ENCODE measurements at places on chromosomes 6 and 20.

DNA sequence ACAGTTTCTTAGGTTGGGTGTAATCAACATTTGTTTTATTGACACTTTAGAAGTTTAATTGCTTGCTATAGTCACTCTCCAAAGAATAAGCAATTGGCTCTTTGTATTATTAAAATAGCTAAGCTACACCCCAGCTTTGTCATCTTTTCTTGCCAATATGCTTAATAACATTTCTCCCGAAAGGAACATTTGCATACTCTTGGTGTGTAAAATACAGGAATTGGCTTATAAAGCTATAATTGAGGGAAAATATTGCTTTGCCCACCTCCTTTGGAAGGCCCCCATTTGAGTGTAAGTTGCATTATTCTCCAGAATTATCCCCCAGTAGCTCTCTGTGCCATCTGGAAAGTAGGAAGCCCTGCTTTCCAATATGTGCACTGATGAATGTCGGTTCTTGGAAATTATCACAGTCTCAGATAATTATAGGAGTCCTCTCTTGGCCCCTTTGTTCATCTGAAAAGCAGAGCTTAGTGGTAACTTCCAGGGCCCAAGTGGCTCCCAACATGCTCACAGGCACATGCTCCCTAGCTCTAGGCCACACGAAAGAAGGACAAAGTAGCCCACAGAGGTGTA, 92.4 kb upstream of the B3GAT2 start:
- no peak for DNase-seq

- DNase-seq = no peak
Measured at GRCh38 chr6:158118886-158119285, 49.2 kb downstream of the SERAC1 start.

- DNase-seq = no peak
Measured at GRCh38 chr6:388202-388903, 3.2 kb upstream of the IRF4 start.

DNA sequence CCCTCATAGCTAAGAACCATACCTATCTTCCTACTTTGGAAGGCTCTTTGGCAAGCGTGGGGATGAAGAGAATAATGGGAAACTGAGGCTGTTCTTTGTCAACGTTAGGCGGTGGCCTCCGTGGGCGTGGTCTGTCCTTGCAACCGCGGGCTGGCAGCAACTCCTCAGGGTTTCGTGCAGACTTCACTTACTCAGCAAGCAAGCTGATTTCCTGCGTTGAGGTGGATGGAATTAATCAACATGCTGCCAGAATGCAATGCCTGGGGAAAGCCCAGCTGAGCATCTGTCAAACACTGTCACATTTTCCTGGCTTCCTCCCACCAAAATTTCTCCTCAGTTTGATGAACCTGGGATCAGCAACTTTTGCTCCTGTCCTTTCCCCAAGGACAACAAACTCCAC, 9.2 kb upstream of the IL17F start:
- no peak for DNase-seq

All from esophagus squamous epithelium (tissue), 5 donors.